Nephron progenitor cell (in vitro differentiated cells): ENCODE measurements at places on chromosomes 3 and 15.

DNA sequence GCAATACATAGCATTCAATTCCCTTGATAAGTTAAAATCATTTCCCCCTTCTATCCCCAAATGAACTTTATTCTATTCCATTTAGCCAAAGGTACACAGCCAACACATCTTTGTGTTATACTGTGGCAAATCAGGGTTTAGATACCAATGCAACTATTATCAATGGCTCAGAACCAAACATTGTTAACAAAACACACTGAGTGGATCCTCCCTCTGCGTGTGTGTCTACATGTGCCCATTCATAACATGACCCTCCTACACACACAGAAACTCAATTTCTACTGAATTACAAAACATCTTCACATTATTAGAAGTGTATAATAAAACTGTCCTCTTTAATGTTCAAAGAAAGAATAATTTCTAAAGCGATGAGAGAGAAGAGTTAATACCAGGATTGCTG is 1.3 kb downstream of the TTBK2 start:
- no peak for DNase-seq

DNA sequence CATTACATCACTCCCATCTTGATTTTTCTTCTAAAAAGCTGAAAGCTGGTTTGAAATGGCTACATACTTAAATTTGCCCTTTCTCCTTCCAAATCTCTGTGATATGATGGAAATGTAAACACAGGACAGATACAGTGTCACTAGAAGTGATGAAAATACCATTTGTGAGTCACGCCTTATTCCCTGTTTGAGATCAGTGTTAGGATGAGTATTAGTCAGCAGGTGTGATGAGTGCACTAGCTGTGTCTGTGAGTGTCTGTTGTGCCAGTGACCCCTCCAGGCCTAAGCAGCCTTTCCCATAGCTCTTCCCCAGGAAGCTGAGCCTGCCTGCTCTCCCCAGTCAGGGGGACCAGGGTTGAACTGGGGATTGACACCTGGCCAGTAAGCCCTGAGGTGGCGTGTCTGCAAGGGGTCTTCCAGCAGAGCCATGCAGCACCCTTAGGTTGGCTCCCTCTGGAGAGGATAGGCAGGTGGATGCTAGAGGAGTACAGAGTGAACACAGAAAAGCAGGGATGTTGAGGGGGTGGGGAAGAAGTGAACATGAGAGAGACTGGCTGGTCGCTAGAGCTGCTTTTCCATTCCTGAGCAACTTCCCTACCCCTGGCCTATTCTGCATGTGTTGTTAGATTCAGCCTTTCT is 92.0 kb downstream of the PDE8A start:
- DNase-seq = no peak

DNA sequence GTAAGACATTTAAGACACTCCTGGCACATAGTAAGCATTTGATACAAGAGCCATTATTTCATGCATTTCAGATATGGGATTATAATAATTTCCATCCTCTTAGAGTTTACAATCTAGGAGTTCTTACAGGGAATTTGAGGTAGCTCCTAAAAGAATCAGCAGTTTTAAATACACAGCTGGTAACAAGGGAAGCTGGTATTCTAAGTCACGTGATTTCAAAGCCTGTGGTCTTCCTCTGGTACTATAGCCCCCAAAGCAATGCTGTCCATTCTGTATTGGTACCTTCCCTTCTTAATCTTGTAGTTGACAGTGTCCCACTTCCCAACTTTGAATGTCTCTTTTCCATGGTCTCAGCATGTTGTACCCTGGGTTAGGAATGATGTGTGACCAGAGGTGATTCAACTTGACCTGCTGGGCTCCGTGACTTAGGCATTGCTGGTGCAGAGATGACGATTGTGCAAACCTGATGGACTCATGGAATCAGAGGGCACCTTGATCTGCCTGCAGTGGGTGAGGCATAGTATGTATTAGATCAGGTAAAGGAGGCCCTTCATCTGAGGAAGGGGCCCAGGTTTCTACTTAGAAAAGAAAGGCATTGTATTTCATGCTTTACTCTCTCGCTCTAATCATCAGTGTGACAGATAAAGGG is 122.9 kb downstream of the AKAP13 start:
- DNase-seq = no peak

DNA sequence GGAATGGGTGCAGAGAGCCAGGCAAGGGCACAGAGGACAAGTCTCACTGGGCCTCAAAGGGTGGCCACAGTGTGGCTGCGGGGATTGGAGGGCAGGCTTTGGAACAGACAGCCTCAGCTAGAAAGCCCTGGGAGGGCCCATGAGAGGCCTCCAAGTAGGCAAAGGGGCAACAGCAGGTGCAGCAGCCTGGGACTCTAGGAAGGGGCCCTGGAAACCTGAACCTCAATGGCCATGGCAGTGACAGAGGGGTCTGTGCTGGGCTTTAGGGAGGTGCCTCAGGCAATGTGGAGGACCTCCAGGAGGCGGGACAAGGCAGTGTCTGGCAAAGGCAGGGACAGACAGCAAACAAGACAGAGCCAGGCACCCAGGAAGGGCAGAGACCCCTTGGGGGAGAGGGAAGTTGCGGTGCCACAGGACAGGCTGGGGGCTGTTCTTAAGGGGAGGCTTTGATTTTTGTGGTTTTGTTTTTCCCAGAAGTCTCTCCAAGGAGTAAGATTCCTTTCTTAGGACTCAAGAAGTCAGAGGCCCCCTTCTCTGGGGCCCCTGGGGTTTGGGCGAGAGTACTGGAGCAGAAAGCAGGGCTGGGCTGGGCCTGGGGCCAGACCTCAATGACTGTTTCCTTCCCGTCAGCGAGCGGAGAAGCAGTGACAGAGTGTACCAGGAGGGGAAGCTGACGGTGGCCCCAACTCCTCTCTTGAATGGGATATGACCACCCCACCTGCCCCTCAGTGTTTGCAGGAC is 9.7 kb downstream of the STOML1 start:
- DNase-seq = no peak

GRCh38 chr3:156643729-156644389 is 30.5 kb upstream of the TIPARP start:
- peak; percentile 19 for DNase-seq

GRCh38 chr15:101242999-101243336 is 8.9 kb downstream of the CHSY1 start:
- no peak for DNase-seq

- DNase-seq = no peak
These were observed 48.7 kb downstream of the ETV5 start for GRCh38 chr3:186060222-186060621.

- no peak for DNase-seq
These were observed 5.9 kb upstream of the FMN1 start for GRCh38 chr15:33200444-33200843.

- no peak for DNase-seq
These were observed 65.6 kb downstream of the COL6A6 start for GRCh38 chr3:130582457-130583153.

DNA sequence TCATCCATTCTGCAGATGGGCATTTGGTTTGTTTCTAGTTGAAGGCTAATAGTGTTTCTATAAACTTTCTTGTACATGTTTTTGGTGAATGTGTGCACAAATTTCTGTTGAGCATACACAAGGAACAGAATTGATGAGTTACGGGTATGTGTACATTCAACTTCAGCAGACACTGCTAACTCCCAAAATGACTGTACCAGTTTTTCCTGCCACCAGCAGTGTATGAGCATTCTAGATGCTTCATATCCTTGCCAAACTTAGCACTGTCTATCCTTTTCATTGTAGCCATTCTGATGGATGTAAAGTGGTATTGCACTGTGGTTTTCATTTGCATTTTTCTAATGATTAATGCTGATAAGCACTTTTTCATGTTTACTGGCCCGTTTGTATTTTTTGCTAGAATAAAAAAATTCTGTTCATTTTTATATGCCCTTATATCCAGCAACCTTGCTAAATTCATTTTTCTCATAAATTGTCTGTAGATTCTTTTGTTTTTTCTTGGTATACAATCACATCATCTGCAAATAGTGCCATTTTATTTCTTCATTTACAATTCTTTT is 110.2 kb downstream of the ATP1B3 start:
- DNase-seq = no peak

GRCh38 chr15:26231096-26231495 is 368.0 kb upstream of the ATP10A start:
- DNase-seq = no peak

DNA sequence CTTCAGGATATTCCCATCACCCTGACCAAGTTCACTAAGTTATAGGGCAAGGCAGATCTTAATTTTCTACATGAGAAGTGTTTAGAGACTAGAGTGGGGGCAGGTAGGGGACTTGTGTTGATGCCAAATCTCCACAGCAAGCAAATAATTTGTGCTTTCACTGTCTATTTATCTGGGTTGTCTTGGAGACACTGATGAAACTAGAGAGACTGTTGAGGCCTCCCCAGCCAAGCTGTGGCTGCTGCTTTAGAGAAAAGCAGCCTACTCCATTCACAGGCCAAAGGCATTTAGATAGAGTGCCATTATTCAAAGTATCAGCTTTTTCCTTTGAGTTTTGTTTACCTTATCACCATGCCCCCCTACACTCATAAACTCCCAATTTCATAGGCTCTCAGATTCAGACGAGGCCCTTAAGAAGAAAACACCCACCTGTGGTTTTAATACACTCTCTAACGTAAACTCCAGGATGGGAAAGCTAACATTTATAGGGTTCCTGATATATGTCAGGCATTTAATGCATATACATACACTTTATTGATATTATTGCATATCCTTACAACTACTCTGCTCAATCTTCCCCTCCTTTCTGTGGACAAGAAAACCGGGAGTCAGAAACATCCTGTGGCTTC is 130.4 kb upstream of the FOXB1 start:
- no peak for DNase-seq

GRCh38 chr3:149170672-149171071 is 41.2 kb downstream of the HPS3 start:
- no peak for DNase-seq

DNA sequence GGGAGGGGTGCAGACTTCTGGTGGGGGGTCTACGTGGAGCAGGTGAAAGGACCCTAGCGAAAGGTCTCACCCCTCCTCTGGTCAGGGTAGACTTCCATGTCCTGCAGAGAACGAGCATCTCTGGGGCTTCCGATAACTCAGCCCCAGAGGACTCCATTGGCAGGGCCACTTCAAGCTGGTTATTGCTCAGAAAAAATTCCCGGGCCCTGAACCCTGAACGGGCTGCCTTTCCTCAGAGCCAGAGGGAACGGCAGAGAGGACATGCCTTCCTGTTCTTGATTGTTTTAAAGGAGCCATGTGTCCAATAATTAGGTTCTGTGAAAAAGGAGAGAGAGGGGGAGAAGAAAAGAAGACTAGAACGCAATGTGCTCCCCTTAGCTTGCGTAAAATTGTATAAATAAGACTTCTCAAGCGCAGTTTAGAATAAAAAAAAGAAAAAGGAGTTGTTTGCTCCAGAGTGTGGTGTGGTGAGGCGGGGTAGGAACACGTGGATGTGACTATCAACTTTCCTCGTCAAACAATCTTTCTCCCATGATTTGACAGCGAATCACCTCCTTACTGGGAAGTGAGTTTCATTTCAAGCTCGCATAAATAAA is 193.4 kb upstream of the UBE2E1 start:
- DNase-seq = no peak
